ENCODE measurements at places on chromosomes 2 and 18. TPM values are rescaled to one million over a fixed set of nuclear protein-coding genes. Genes with fewer than 3 reads are reported as not detected.
A peak's percentile ranks its signal among the peaks of the same experiment; 100 is the strongest.

DNA sequence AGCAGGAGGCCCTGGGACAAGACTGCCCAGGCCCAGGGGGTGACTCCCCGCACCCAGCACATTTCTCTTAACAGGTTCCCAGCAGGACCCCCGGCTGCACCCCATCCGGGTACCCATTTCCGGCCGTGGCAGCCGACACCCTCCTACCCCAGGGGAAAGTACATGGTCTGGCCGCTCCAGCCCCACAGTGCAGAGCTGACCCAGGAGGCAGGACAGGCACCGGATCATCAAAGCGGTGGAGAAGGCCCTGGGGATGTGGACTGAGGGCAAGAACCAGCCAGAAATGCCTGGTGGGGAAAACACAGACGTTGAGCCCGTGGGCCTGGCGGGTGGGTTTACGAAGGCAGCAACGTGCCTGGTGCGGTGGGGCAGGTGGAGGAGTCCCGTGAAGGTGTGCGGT is 79.5 kb upstream of the GPC1 start:
- no peak overlapping the region for H3K27ac ChIP-seq
- DNase-seq, result no peak
- H3K27me3 ChIP-seq, result peaks cover 9% of the 10 kb centered on the region
- no peak overlapping the region for H3K4me3 ChIP-seq

GRCh38 chr18:72940509-72940908 is 72.7 kb upstream of the NETO1 start:
- no peak overlapping the region for H3K27ac ChIP-seq
- H3K36me3 ChIP-seq, result no peaks in the 10 kb centered on the region
- H3K4me1 ChIP-seq, result no peaks in the 10 kb centered on the region
- no peak overlapping the region for H3K4me3 ChIP-seq
- no peaks in the 10 kb centered on the region for H3K27me3 ChIP-seq
- DNase-seq, result no peak

DNA sequence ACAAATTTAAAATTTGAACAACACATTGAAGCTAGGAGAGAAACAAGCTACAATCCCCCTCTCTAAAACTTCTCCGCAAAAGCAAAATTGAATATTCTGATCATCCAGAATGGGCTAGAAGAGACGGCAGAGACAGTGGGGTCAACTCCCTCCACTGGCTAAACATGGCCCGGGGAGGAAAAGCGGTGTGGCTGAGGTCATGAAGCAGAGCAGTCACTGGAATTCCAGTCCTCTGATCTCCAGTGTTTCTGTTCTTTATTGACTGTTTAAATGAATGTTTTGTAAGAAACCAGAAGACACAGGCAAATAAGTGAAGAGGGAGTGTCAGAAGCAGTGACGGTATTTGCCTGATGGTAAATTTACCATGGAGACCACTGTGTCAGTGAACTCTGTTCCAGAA is 116.2 kb downstream of the GAREM1 start:
- no peak overlapping the region for H3K4me3 ChIP-seq
- H3K27ac ChIP-seq, result no peak overlapping the region
- no peaks in the 10 kb centered on the region for H3K36me3 ChIP-seq
- H3K27me3 ChIP-seq, result no peaks in the 10 kb centered on the region
- peaks cover 10% of the 10 kb centered on the region for H3K4me1 ChIP-seq

DNA sequence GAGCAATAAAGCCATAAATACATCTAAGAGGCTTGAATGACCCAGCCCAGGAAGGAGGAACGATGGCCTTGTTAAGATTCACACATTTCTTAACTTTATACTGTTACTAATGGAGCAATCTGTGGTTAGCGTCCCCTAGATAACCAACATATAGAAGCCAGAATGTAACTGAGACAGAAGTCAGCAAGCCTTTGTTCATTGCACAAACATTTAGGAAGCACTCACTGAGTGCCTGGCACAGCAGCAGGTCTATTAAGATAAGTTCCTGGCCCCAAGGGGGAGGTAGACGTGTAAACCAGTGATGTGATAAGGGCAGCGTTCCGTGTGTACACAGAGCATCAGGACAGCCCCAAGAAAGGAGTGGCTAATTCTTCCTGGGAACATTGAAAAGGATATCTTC is 63.6 kb upstream of the ATL2 start:
- H3K4me3 ChIP-seq, result no peak overlapping the region
- H3K36me3 ChIP-seq, result no peaks in the 10 kb centered on the region
- peaks cover 8% of the 10 kb centered on the region for H3K27me3 ChIP-seq
- H3K4me1 ChIP-seq, result peaks cover 2% of the 10 kb centered on the region

DNA sequence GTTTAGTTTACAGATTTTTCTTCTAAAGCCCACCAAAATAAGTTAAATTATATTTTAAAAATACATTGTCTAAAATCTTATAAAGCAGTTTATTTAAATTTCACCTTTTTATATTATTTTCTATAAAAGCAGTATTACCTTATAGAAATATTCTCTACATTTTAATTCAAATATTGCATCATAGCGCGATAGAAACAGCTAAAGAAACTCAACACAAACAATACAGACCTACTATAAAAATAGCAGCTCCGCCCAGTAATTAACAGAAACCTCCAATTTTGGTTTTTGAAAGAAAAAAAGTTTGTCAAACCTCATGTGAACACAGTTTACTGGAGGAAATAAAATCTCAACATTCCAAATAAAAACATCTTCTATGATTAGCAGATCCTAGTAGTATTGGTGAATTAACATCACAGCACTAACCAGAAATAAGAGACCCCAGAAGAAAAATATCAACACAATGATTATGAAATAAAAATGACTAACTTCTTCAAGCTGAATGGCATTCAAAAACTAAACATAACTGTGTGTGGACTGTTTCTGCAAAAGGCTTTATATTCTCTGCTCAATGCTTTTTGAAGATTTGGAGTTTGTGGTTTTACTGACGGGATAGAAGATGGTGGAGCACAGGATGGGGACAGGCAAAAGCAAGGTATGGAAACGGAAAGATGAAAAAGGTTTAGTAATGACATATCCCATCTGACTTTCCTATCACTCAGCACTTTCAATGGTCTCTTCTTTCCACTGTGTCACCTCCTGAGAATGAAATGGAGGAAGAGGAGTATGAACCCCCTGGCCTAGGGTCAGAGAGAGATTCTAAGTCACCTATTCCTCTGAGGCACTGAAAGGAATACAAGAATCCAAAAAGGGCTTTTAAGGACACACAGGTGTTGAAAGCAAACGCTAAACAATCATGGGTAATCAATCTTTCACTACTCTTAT is 17.5 kb downstream of the MAP4K3 start:
- no peak overlapping the region for H3K4me3 ChIP-seq
- no peak for DNase-seq
- H3K27ac ChIP-seq, result no peak overlapping the region
- peaks cover 5% of the 10 kb centered on the region for H3K4me1 ChIP-seq
- peaks cover 2% of the 10 kb centered on the region for H3K27me3 ChIP-seq

DNA sequence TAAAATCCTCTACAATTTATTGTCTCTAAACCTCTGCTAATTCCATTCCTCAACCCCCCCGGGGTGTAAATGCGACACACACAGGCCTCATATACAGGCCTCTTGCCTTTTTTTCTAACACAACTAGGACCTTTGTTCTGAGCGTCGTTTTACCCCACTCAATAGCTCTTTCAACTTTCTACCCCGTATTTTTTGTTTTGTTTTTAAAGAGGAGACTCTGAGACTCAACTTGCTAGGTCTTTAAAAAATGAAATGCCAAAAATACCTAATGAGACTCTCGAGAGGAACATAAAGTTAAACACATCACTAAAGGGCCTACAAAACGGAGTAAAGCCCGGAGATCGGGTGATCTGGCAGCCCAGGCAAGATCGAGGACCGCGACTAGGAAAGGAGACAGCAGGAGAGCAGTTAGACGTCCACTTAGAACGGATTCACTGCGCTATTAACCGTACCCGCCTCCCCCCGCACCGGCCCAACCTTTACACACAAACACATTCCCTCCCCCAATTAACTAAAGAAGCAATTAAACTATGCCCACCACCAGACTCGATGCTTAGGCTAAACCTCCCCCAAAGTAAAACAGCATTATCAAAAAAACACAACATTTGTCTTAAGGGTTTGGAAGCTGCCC is 1.7 kb downstream of the TRIP12 start:
- H3K27ac ChIP-seq, result peak overlapping the region; percentile 98
- H3K4me1 ChIP-seq, result peaks cover 28% of the 10 kb centered on the region
- peaks cover 19% of the 10 kb centered on the region for H3K27me3 ChIP-seq
- H3K36me3 ChIP-seq, result peaks cover 15% of the 10 kb centered on the region

Gene PROKR1
- 0.38 TPM for total RNA-seq

Gene CNRIP1
- 21.8 TPM for total RNA-seq

- no peak overlapping the region for H3K27ac ChIP-seq
- DNase-seq, result no peak
Observed at GRCh38 chr2:106965611-106966010, 79.6 kb upstream of the ST6GAL2 start.

DNA sequence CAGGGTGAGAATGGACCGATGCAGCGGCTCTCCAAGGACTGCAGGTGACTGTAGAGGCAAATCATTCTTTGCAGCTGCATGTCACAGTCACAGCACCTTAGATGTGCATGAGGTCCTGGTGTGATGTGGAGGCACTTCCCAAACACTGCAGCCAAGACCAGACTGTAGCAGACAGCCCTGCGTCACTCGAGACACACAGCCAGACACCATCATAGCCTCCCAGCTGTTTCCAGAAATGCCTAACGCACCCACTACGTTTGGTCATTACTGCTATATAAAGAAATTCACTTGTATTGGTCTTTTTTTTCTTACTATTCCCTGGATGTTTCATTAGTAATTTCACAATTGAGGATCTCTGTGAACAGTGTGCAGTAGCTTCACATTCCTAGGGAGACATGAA is 60.9 kb downstream of the SH3YL1 start:
- H3K36me3 ChIP-seq, result peaks cover 3% of the 10 kb centered on the region
- no peak overlapping the region for H3K4me3 ChIP-seq
- no peak for DNase-seq
- peaks cover 5% of the 10 kb centered on the region for H3K27me3 ChIP-seq

Gene OBSL1
- total RNA-seq, result 53.4 TPM

DNA sequence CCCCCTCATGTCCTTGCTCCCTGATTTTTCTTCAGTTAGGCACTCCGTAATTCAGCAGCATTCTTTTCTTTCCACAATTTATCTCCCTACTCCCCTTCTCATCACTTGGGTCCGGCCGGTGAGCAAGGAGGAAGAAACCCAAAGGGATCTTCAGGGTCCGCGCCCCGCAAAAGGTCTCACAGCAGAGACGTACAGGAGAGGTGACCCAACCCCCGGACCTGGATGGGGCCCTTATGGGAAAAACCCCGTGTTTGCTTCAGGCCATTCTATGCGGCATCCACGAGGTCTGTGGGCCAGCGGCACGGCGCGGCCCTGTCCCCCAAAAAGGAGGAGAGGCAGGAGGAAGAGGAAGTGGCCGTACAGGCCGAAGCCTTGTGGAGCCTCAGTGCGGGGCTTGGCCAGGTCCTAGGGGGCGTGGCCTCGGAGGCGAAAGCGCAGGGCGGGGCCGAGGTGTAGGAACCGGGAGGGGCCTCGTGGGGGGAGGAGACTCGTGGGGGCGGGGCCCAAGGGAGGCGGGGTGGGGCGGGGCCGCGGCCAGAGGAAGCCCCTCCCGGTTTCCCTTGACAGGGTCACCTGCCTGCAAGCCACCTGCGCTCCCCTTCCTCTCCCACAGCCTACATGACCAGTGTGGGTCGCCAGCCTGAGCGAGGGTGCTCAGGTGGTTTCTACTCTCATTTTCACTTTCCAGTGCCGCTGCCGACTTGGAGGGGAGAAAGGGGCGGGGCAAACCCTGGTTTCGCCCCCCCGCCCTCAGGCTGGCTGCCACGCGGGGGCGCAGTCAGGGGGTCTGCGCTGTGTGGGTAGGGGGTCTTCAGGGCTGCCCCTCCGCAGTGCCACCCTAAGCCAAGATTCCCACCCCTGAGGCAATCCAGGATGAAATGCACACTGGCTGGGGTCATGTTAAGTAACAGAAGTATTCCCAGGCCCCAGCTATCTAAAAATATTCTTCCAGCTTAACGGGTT is 156.4 kb upstream of the XPO1 start:
- H3K4me1 ChIP-seq, result peaks cover 6% of the 10 kb centered on the region
- peak; percentile 95 for DNase-seq
- peak overlapping the region; percentile 81 for H3K27ac ChIP-seq
- peak overlapping the region; percentile 92 for H3K4me3 ChIP-seq

GRCh38 chr2:219087848-219088247 is 27.1 kb upstream of the IHH start:
- no peaks in the 10 kb centered on the region for H3K36me3 ChIP-seq
- H3K4me3 ChIP-seq, result no peak overlapping the region
- peaks cover 2% of the 10 kb centered on the region for H3K4me1 ChIP-seq

- H3K4me1 ChIP-seq, result no peaks in the 10 kb centered on the region
- no peak for DNase-seq
- peaks cover 18% of the 10 kb centered on the region for H3K27me3 ChIP-seq
- H3K27ac ChIP-seq, result no peak overlapping the region
- no peak overlapping the region for H3K4me3 ChIP-seq
Observed at GRCh38 chr2:89841476-89841840, 1150.0 kb downstream of the RPIA start.

Gene ST6GAL2
- total RNA-seq, result 10.9 TPM

DNA sequence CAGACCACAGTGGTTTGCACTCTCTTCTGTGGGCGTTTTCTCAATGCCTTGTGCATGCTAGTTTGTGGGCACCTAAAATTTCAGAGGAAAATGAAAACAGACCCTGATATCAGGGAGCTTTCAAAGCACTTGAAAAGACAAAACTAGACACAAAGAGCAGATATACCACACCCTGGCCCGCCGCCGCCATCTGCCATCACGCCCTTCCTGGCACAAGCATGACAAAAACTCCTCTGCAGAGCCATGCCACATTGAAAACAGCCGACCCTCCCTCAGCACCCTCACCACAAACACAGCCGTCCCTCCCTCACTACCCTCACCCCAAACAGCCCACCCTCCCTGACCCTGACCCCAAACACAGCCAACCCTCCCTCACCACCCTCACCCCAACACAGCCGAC is 84.8 kb upstream of the RAB6C start:
- H3K27ac ChIP-seq, result no peak overlapping the region
- no peaks in the 10 kb centered on the region for H3K36me3 ChIP-seq
- H3K27me3 ChIP-seq, result no peaks in the 10 kb centered on the region
- DNase-seq, result no peak
- no peak overlapping the region for H3K4me3 ChIP-seq

GRCh38 chr2:236910781-236911495 is 174.8 kb upstream of the COPS8 start:
- H3K4me3 ChIP-seq, result no peak overlapping the region
- H3K27ac ChIP-seq, result no peak overlapping the region
- peaks cover 3% of the 10 kb centered on the region for H3K36me3 ChIP-seq
- H3K27me3 ChIP-seq, result peaks cover 4% of the 10 kb centered on the region
- H3K4me1 ChIP-seq, result peaks cover 13% of the 10 kb centered on the region

- peaks cover 25% of the 10 kb centered on the region for H3K4me1 ChIP-seq
- H3K4me3 ChIP-seq, result peak overlapping the region; percentile 59
- H3K27me3 ChIP-seq, result peaks cover 30% of the 10 kb centered on the region
- peaks cover 6% of the 10 kb centered on the region for H3K36me3 ChIP-seq
Observed at GRCh38 chr2:170713543-170714380, 1.4 kb upstream of the SP5 start.

DNA sequence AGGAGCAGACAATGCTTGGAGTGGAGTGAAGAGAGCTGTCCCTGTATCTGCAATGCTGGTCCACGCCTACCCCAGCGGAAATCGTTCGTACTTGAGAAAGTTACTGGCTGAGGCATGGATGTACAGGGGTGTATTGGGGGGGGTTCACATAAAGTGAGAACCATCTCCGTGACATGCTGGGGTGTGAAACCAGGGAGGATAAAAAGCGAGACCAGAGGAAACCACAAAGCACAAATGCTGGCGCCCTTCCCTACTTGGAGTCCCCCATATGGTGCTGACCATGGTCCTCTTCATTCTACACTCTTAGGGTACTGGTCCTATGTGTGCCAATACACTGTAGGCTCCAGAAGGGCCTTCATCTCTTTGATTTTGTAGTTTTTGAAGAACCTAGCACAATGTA is 244.1 kb downstream of the L3MBTL4 start:
- H3K36me3 ChIP-seq, result no peaks in the 10 kb centered on the region
- no peak overlapping the region for H3K27ac ChIP-seq
- DNase-seq, result no peak
- H3K4me3 ChIP-seq, result no peak overlapping the region
- H3K4me1 ChIP-seq, result no peaks in the 10 kb centered on the region

All from endothelial cell (in vitro differentiated cells).